ENCODE measurements at places on chromosomes 5 and 9.

- DNase-seq = peak; percentile 24
These were observed 621 bp downstream of the AK6 start for GRCh38 chr5:69368458-69369339.

GRCh38 chr9:114274217-114274616, 48.7 kb upstream of the ORM1 start:
- no peak for DNase-seq

- DNase-seq = no peak
These were observed 96.8 kb upstream of the NREP start for GRCh38 chr5:111853748-111854147.

GRCh38 chr9:76643399-76644117, 120.7 kb upstream of the PCA3 start:
- no peak for DNase-seq

- DNase-seq = no peak
These were observed 549.1 kb upstream of the CCNG1 start for GRCh38 chr5:162888268-162888667.

DNA sequence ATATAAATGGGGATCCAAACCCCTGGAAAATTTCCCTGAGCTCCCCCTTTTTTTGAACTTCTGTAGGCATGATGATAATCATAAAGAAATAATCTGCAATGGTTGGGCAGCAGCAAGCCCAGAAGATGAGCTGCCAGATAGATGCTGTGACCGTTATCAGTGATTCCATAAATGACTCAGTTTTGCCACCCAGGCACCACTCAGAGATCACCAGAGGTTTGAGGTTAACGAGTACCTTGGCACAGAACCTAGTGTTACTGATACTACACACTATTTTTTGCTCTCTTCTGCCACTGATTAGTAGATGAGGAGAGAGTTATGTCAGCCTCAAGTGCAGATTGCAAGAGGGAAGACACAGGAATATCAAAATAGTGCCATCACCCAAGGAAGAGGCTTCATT, 199.3 kb upstream of the PTGER4 start:
- DNase-seq = no peak

GRCh38 chr5:102090770-102091169, 205.3 kb downstream of the SLCO4C1 start:
- DNase-seq = no peak

DNA sequence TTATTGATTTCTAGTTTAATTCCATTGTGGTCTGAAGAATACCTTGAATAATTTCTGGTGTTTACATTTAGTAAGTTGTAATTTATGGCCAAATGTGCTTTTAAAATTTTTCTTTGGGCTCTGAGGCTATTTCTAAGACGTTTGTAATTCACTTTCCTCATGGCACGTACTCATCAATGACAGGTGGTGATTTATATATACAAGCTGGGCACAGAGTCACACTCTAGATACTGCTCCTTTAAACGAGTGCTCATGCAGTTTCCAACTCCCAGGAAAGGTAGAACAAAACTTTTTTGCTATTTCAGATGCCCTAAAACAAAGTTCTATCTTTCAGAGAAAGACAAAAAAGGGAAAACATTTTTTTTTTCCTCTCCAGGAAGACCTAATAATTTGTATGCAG, 146.9 kb downstream of the AUH start:
- DNase-seq = no peak

DNA sequence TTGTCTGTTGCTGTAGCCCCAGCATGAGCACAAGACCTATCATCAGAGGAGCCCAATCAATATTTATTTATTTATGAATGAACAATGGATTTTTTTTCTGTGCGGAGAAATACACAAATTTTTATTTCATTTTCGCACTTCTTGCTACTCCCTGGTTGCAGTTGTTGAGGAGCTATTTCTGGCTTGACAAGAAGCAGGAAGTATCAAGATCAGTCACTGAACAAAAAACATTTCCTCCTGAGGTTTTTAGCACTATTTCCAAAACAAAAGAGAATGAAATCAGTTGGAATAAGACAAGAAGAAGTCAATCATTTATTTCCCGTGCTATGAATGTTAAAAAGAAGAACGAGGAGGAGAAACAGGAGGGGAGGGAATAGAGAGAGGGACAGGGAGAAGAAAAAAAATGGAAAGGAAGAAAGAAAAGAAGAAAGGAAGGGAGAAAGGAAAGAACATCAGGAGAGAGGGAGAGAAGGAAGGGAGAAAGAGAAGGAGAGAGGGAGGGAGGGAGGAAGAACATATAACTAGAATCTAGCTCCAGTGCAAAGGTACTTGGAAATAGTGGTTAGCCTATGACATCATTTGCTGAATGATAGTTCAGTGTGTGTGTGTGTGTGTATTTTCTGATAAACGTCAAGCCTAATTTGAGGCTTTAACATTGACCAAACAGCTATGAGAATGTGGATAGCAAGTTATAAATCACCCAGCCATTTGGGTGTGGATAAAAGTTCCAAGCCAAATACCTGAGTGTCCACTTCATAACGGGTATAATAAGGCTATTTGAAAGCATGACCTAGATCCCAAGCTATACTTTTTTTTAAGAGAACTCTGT, 586.0 kb downstream of the EBF1 start:
- DNase-seq = no peak
